ENCODE measurements at places on chromosomes 12 and 14. TPM values are rescaled to one million over a fixed set of nuclear protein-coding genes. Genes with fewer than 3 reads are reported as not detected.
A peak's percentile ranks its signal among the peaks of the same experiment; 100 is the strongest.

DNA sequence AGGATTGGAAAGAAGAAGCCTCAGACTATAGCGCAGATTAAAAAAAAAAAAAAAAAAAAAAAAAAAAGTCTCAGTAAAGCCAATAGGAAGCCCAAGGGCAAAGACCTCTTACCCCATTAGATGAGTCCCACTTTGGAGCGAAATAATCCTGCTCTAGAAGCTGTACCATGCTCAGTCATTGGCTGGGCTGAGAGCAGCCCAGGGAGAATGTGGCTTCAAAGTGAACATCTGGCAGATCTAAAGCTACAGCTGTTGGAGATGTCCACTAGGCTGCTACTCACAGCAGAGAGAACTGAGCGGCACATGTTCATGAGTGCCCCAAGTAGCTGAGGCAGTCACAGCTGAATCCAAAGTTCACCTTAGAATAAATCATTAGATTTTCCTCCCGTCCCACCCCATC is 560.9 kb downstream of the MED13L start:
- DNase-seq = no peak

The GLT8D2 gene
- 3.4 TPM for polyA plus RNA-seq

- DNase-seq = no peak
Observed at GRCh38 chr14:34324363-34324795, 137.7 kb downstream of the SPTSSA start.

The PLD4 gene
- polyA plus RNA-seq = 0.02 TPM

GRCh38 chr12:49388682-49389386 is 21.6 kb downstream of the SPATS2 start:
- DNase-seq = no peak

- no peak for DNase-seq
Observed at GRCh38 chr12:247271-247670, 15.4 kb downstream of the SLC6A13 start.

DNA sequence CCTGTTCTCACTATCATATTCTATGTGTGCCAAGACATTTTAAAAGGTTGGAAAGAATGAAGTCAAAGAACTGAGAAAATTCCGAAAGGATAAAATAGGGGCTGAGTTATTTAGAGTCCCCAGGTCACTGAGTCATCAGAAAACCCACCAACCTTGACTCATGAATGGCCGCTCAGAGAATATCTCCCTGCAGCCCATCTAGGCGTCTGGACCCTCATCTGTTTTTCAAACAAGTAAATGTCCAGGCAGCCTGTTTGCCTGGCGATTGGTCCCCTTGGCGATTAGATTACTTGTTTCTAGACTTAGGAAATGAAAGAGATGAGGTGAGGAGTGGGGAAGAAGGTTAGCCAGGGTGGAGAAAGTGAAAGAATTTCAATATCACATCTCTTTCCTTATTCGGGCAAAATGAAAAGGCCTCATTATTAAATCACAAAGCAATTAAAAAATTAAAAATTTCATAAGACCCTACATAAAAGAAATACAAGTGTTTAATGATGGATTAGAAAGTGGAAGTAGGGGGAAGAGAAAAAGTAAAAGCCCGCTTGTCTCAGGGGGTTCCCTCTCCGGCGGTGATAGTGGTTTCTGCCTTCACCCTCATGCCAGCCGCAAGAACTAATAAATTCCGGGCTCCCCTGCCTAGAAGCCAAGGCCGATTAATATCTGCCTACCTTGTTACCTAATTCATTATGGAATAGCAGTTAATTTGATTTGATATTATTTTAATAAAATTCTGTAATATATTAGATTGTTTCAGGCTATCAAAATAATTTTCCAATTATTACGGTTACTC is 415.9 kb downstream of the BCL11B start:
- no peak for DNase-seq

DNA sequence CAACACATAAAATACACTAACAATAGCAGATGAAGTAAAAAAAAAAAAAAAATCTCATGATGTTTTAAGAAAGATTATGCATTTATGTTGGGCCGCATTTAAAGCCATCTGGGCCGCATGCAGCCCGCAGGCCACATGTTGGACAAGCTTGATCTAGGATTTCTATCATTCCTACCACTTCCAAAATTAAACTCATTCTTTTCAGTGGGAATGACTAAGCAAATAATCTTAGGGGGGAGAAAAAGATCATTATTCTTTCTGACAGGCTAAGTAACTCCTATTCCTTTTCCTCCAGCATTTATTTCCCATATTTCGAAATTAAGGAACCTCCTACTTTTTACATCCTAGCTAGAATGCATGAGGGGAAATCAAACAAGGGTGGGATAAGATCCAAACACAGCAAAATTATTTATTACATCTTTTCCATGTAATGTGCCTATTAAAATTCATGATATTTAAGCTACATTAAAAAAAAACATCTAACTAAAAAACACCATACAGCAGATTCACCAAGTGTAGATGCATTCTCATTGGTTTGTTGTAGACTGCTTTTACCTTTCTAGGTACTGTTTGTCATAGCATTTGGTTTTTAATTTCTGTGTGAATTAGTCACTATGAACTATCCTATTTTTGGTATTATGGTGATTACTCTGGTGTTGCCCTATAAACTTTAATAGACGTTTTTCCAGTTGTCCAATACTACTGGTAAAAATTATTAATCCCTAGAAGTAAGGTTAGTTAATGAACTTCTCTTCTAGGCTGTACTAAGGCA is 76.1 kb downstream of the RASSF8 start:
- no peak for DNase-seq

The KRT4 gene
- polyA plus RNA-seq = 0.06 TPM

DNA sequence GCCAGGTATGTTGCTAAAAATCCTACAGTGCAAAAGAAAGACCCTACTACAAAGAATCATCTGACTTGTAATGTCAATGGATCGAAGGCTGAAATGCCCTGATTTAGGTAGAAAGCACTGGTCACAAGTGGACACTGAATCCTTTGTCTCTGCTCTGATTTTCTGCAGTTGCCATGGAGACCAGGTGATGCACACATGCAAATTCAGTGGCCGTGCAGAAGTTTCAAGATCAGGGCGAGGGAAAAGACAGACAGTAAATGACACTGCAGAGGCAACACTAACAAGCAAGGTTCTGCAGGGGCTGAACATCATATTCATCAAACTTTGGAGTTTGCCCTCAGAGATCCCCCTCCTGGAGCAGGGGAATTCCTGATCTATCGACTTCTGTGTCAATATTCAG is 370.3 kb upstream of the TMEM132C start:
- DNase-seq = no peak

- DNase-seq = no peak
Observed at GRCh38 chr12:91252341-91252740, 69.7 kb upstream of the DCN start.

The PFDN5 gene
- 615 TPM for polyA plus RNA-seq

DNA sequence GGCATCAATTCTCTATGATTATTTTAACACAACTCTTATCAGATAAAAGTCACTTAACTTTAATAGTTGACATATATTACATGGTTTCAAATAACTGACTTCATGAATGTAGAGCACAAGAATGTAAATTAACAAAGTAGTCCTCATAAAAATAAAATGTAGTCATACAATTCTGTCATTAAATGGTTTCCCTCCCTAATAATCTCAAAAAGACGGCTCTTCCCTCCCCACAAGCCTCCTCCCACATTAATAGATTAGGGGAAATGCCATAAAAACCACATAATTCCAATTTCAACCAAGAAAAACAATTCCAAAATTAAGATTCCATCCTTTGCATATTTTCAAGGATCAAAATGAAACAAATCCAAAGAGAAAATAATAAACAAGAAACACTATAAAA is 36.7 kb downstream of the SPTLC2 start:
- DNase-seq = no peak

DNA sequence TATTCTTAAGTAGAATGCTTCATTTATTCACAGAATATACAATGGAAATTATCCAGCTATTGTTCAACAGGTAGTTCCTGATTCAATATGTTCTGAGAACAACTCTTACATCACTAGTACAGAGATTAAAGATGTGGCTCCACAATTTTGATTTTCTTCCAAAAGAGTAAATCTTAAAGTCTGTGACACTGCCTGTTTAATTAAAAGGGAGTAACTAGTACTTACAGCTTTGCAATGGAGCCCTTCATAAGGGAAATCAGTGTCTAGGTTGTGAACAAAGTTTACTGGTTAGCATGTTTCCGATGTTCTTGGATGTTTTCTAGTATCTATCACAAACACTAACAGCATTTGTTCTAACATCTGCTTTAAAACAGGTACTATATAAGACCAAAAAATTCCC is 30.8 kb downstream of the MIA2 start:
- DNase-seq = no peak

DNA sequence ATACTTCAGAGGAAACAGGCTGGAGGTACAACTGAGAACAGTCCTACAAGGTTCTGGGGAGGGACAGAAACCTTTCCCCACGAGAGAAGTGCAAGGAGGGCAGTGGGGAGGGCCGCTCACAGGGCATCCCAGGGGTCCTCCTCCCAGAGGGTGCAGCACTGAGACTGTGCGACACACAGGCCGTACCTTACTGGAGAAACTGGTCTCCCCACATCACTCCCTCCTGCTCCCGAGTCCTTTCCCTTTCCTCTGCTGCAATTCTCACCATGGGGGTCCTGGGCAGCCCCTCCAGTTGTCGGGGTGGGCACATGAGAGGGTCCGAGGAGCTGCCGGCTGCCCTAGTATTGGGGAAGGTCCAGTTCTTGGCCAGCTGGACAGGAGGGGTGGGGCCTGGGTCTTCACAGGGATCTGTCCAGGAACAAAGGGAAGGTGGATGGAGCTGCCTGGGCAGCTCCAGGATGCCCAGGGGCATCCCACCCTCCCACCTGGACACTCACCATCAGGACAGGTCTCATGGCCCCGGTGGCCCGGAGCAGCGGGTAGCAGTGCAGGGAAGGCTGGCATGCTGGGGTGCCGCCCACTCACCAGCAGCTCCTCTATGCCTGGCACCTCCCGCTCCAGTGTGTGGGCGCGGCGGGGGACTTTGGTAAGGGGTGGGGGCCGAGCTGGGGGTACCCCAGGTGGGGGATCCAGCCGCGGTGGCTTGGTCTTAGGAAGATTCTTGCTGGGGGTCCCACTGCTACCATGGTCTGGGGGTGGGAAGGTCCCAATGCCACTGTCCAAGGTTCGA is 35.8 kb downstream of the NCKAP5L start:
- no peak for DNase-seq

GRCh38 chr12:112331886-112332285 is 50.3 kb downstream of the HECTD4 start:
- no peak for DNase-seq

GRCh38 chr14:55938249-55938791 is 179.9 kb upstream of the PELI2 start:
- DNase-seq = peak; percentile 73

DNA sequence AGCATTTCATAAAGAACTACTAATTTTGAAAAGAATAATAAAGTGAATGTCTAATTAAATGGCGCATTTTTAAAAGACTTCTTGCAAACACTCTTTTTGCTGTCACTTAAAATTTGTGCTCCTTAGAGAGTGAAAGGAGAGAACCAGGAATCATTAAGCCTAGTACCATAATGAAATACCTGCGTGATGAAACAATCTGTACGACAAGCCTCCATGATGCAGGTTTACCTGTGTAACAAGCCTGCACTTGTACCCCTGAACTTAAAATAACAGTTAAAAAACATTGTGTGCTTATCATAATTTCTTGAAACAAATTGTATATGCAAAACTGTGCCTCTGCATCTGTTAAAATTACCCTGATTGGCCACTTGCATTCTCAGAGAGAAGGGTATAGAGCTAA is 108.1 kb downstream of the MGAT4C start:
- DNase-seq = peak; percentile 77

- DNase-seq = no peak
Observed at GRCh38 chr14:23566112-23566777, 1.3 kb downstream of the AP1G2 start.

The FCF1 gene
- polyA plus RNA-seq = 18.9 TPM

The PPP2R5C gene
- 54.7 TPM for polyA plus RNA-seq

GRCh38 chr14:92240658-92241057 is 82.3 kb upstream of the SLC24A4 start:
- no peak for DNase-seq

GRCh38 chr14:71175491-71175890 is 268.2 kb downstream of the PCNX1 start:
- DNase-seq = peak; percentile 73

- no peak for DNase-seq
Observed at GRCh38 chr12:57869298-57869926, 22.9 kb upstream of the CTDSP2 start.

DNA sequence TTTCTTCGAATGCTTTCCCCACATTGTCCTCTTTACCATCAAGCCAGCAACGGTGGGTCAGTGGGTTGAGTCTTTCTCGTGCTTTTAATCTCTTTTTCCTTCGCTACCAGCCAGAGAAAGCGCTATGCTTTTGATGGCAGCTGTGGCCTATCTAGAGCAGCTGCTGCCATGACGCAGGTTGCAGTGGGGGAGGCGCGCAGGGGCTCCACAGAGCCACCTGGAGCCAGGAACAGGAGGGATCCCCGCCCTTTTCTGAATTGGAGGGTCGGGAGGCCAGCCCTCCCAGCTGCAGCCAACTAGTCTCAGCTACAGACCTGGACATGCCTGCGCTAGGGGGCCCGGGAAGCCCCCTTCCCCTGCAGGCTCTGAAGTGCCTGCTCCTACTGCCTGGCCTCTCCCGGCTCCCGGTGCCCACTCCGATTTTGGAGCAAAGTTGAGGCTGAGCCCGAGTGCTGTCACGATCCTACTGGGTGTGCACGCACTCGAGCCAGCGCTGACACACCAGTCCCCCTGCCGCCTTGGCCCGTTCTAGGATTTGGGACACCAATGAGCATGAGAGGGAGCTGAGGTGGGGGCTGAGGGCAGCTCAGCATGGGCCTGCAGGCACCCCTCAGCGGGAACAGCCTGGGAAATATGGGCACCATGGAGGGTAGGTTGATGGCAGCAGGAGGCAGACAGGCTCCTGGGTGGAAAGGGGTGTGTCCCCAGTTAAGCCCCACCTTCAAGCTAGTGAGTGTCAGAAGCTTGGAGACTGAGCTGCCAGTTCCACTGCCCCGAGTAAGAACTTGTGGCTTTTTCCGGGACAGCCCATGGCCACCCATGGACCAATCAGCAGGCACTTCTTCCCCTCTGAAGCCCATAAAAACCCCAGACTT is 784.2 kb downstream of the SLC6A15 start:
- no peak for DNase-seq
